Cardiac septum (tissue), 1 donor: ENCODE measurements at places on chromosomes 5 and 9. TPM values are rescaled to one million over a fixed set of nuclear protein-coding genes. Genes with fewer than 3 reads are reported as not detected.

The FCN2 gene
- total RNA-seq: not detected

The ZNF462 gene
- 38.8 TPM for total RNA-seq

The PRDM9 gene
- not detected for total RNA-seq

The ADAMTS12 gene
- total RNA-seq: 2.8 TPM

The TICAM2 gene
- 2.0 TPM for total RNA-seq

The FUBP3 gene
- 36.8 TPM for total RNA-seq

The SHISAL2B gene
- total RNA-seq: not detected

The IL31RA gene
- 1.3 TPM for total RNA-seq

The SLC36A1 gene
- 3.3 TPM for total RNA-seq

The NOTCH1 gene
- total RNA-seq: 29.7 TPM

The GNAQ gene
- total RNA-seq: 14.8 TPM

The IRX1 gene
- 1.2 TPM for total RNA-seq

The ANKRD34B gene
- not detected for total RNA-seq

The SLC30A5 gene
- total RNA-seq: 40.7 TPM

The LMBRD2 gene
- 11.7 TPM for total RNA-seq

The FCN1 gene
- total RNA-seq: 5.3 TPM

The CCL28 gene
- 0.46 TPM for total RNA-seq

The IFNA13 gene
- total RNA-seq: not detected

The KCNV2 gene
- not detected for total RNA-seq

The RALGPS1 gene
- 21.8 TPM for total RNA-seq

The DNAH5 gene
- 0.35 TPM for total RNA-seq

The TEX48 gene
- total RNA-seq: not detected

The BNIP1 gene
- total RNA-seq: 11.1 TPM

The PCA3 gene
- total RNA-seq: not detected

The PLPP7 gene
- total RNA-seq: 78.7 TPM

The ZNG1A gene
- 15.5 TPM for total RNA-seq

The DPYSL3 gene
- total RNA-seq: 51.1 TPM

The IL13 gene
- total RNA-seq: not detected

The SLC34A3 gene
- total RNA-seq: not detected

The OR1J2 gene
- not detected for total RNA-seq

The AJM1 gene
- 8.6 TPM for total RNA-seq

The PCDHB9 gene
- 1.3 TPM for total RNA-seq

The NOL6 gene
- total RNA-seq: 16.7 TPM

The SPEF2 gene
- total RNA-seq: 2.2 TPM

The NUTM2F gene
- total RNA-seq: not detected

The SPATA31E1 gene
- not detected for total RNA-seq

The ACTBL2 gene
- total RNA-seq: not detected

The BAAT gene
- 0.22 TPM for total RNA-seq

The CORO2A gene
- total RNA-seq: 0.19 TPM

The TMEM252 gene
- total RNA-seq: not detected

The SPDL1 gene
- total RNA-seq: 4.6 TPM

The FREM1 gene
- 2.4 TPM for total RNA-seq

The CENPH gene
- 2.9 TPM for total RNA-seq

The SEMA6A gene
- 4.5 TPM for total RNA-seq

The PRSS3 gene
- total RNA-seq: not detected

The TIMD4 gene
- total RNA-seq: not detected

The LECT2 gene
- not detected for total RNA-seq

The HAVCR1 gene
- 0.57 TPM for total RNA-seq

The RLN1 gene
- 0.32 TPM for total RNA-seq

The FOXD4L5 gene
- total RNA-seq: 0.11 TPM

The HTR1A gene
- total RNA-seq: not detected

The REEP5 gene
- 119 TPM for total RNA-seq

The CARD6 gene
- 6.2 TPM for total RNA-seq

The BARHL1 gene
- not detected for total RNA-seq

The GABRA1 gene
- not detected for total RNA-seq

The PCDHA3 gene
- total RNA-seq: 0.11 TPM

The PHF24 gene
- total RNA-seq: 0.57 TPM

The TMOD1 gene
- total RNA-seq: 151 TPM

The URM1 gene
- 49.5 TPM for total RNA-seq

The PFN3 gene
- not detected for total RNA-seq
